ENCODE measurements at places on chromosomes 6 and 20.

GRCh38 chr6:151749341-151749740 is 58.1 kb upstream of the ESR1 start:
- no peak for DNase-seq

DNA sequence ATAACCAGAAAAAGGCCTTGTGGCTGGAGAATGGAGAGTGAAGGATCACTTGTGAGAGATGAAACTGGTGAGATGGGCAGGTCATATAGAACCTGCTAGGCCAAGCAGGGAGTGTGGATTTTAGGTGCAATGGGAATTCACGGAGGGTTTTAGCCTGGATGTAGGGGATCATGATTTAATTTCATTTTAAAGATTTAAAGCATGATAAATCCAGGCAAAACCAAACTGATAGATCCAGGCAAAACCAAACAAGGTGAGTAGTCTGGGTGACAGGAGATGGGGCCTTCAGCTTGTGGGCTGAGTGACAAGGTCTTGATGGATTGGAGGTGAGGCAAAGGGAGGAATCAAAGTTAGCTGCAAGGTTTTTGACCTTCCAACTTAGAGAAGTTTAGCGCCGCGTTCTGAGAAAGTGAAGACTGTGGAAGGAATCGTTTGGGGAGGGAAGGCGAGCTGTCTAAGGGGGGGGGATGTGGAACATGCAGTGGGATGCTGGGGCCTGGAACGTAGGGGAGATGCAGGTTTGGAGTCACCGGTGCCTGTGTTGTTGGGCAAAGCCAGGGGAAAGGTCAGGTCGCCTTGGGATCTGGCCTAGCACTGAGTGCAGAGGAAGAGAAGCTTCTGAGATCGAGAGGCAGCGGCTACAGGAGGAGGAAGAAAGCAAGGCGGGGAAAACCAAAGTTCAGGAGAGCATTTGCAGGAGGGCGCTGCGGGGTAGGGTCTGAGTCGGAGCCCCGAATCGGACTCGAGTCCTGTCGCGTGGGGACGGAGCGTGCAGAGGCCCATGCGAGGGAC is 1.3 kb upstream of the PLCG1 start:
- no peak for DNase-seq

DNA sequence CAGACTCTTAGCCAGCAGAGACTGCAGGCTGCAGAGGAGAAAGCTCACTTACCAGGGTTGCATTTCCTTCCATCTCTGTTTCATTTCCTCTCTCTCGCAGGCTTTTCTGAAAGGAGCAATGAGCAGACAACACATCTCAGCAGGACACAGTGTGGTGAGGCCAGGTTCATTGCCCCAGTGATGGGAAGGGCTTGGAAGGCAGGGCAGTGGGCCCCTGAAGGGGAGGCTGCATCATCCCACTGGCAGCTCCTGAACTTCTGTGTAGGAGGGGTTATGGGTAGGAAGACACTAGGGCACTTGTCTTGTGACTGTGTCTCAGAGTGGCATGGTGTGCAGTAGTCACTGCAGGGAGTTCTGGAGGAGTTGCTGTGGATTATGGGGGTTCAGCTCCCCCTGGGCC is 246.8 kb downstream of the QKI start:
- DNase-seq = no peak

DNA sequence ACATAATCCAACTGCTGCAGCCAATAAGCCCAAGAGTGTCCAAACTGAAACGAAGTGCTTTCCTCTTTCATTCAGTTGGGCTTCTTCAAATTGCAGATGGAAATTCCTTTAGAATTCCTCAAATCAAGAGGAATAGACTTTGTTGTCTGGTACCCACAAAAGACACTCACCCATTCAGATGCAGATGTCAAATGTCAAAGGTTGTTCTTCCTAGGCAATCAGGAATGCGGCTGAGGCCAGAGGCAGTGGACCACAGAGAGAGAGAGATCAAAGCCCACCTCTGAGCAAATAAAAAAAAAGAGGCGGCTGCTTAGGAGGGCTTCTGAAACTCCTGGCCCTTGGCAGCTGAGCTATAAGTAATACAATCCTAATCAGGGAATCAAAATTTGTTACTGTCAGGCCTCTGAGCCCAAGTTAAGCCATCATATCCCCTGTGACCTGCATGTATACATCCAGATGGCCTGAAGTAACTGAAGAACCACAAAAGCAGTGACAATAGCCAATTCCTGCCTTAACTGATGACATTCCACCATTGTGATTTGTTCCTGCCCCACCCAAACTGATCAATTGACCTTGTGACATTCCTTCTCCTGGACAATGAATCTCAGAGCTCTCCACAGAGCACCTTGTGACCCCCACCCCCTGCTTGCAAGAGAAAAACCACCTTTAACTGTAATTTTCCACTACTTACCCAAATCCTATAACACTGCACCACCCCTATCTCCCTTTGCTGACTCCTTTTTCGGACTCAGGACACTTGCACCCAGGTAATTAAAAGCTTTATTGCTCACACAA is 303.0 kb upstream of the GJE1 start:
- no peak for DNase-seq

DNA sequence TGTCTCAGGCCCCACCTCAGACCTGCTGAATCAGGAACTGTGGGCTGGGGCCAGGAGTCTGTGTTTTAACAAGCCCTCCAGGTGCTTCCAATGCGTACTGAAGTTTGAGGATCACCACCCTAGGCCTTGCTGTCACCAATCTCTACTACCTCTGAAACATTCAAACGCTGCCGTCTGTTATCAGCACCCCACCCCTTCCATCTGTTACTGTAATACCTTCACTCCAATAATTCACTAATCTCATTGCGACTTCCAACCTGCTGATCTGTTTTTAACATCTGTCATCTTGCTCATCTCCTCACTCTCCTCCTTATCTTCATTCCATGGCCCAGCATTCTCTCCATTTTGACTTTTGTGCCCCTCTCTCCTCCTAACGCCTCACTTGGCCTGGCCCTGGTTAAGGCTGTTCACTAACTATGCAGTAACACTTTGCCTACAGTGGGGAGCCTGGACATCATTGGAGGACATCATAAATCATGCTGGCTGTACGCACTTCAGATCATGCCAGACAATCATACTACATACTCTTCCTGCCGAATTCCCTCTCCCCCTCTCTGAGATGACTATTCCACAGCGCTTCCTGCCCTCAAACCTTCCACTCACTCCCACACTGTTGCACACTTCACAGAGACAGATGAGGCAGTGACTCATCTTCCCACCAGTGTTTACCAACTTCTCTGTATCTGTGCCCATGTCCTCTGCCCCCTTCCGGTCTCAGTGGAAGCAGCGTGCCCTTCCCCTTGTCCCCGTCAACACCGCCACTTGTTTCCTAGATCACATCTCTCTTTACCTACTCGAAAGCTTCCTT is 3.0 kb upstream of the GUCA1B start:
- DNase-seq = no peak

- DNase-seq = no peak
Measured at GRCh38 chr6:11755725-11756124, 22.9 kb downstream of the ADTRP start.

DNA sequence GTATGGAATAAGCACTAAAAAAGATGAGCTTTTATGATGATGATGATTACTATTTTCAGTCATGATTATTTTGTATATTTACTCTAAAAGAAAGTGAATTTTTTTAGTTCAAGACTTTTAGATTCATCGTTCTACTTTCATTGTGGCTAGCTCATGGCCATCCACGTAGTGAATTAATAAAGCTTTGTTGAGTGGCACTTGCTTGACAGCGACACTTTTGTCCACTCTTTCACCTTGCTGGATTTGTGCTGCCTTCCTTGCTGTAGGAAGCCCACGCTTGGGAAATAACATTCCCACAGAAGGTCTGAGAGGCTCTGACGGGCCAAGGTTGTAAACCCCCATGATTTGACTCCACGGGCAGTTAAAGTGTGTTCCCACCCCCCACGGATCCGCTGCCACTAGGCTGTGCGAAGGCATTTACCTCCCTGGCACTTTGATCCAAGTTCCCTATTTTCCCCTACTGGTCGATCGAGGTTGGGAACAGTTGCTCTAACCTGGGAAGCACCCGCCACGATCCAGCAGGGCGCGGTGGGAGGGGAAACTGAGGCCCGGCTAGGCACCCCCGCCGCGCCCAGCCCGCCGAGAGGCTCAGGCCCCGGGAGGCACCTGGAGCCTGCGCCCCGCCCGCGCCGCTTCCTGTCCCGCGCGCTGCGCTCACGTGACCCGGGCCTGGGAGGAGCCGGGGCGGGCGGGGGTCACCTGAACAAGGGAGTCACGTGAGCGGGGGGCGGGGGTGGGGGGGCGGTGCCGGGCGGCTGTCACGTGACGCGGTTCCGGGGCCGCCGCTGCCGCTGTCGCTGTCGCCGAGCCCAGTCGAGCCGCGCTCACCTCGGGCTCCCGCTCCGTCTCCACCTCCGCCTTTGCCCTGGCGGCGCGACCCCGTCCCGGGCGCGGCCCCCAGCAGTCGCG is at the start of gene IGF2R:
Gene IGF2R (plus strand): TSS at position 788 of the 909 bp plus-strand sequence. CDS start 165 bp downstream, outside the sequence.
- DNase-seq = peak; percentile 42

- DNase-seq = no peak
Measured at GRCh38 chr6:81228912-81229555, 523.4 kb downstream of the TENT5A start.

Measured in COR-L47 (cell line).